ENCODE measurements at places on chromosomes 4 and X. TPM values are rescaled to one million over a fixed set of nuclear protein-coding genes. Genes with fewer than 3 reads are reported as not detected.

Gene VEGFD
- total RNA-seq = 0.26 TPM

DNA sequence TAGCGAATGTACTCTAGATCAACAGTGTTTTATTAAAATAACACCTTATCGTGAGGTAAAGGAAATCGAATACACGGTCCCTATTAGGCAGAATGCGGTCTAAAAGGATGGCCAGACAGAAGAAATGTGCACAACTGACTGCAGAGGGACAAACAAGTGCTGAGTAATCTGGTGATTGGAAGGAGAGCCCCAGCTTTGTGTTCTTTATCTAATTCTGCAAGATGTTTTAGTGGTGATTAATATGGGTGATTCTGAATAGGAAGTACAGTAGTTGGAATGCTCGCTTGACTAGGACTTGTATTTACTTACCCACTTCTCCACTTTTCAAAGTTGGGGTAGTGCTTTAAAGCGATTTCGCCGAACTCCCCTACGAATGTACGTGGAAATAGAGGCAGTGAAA lies 1.2 kb downstream of the WDR44 start:
- no peak for DNase-seq

GRCh38 chr4:78566834-78567499 lies 15.4 kb downstream of the ANXA3 start:
- no peak for DNase-seq

DNA sequence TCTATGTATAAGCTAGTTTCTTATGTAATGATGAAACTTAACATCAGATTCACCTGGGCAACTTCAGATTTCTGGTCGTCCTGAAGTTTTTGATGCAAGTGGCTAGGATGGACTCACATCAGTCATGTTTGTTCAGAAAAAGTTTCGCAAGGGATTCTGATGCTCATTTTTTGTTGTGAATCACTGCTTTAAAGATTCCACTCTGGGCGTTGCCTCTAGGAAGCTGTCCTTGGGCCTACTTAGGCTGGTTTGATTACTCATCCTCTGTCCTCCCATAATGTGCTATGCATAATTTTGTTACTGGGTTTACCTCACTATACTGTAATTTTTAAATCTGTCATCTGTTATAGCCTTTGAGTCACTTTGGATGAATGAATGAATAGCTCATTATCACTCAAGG lies 30.8 kb downstream of the HERC3 start:
- DNase-seq = no peak

GRCh38 chr4:84907145-84907544 lies 59.3 kb downstream of the WDFY3 start:
- DNase-seq = no peak
